ENCODE measurements at places on chromosomes 5 and 9. TPM values are rescaled to one million over a fixed set of nuclear protein-coding genes. Genes with fewer than 3 reads are reported as not detected.

DNA sequence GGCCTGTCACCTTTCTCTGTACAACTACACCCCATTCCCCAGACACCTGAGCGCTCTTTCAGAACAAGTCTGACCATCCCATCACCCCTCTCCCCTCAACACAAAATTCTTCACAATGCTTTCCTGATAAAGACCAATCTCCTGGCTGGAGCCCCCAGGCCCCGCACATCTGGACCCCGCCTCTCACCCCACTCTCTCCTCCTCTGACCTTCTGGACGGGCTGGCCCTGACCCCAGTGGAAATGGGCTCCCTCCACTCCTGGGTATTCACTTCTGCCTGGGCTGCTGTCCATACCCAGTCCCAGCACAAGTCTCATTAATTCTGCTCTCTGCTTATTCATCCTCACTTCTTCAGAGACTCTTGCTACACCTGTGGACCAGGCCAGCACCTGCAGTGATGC lies 2.1 kb upstream of the SPOCK1 start:
- no peak for DNase-seq

Gene PDZD2
- total RNA-seq: 4.1 TPM

Gene GRM6
- total RNA-seq: not detected

- no peak for DNase-seq
Measured at GRCh38 chr9:8036914-8037524, 237.4 kb upstream of the DMAC1 start.

DNA sequence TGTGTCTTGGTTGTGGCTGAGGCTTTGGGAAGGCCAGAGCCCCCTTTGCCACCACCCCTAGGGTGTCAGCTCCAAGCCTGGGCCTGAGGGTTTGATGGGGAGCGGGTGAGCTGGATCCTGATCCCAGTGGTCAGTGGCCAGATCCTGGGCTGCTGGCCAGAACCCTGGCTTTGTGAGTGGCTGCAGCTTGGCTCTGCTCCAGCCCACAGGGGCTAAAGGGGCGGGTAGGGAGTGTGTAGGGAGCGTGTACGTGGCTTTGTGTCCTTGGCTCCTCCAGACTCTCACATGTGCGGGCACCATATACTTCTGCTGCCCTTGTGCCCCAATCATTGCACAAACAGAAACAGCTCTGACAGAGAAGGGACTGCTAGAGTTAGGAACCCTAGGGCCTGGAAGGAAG lies 1.2 kb upstream of the IL11RA start:
- no peak for DNase-seq

DNA sequence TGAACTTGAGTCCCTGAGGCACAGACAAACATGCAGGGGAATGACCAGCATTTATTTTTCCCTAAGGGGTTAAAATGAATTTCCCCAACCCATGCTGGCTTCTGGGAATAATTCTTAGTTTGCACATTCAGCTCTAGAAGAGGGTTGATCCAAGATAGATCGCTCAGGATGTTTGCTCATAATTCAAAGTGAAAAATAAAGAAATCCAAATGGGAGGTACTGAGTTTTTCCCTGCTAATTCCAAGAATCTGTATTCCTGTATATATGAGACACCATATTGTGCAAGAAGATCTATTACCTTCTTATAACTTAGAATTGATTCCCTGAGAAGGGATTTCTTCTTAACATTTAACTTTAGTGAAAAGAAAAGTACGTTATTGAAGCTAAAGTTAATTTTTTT lies 96.2 kb downstream of the VCAN start:
- no peak for DNase-seq

Gene PROB1
- total RNA-seq: 8.9 TPM

Gene PTCD2
- total RNA-seq: 6.6 TPM

Gene GLRA1
- total RNA-seq: not detected

DNA sequence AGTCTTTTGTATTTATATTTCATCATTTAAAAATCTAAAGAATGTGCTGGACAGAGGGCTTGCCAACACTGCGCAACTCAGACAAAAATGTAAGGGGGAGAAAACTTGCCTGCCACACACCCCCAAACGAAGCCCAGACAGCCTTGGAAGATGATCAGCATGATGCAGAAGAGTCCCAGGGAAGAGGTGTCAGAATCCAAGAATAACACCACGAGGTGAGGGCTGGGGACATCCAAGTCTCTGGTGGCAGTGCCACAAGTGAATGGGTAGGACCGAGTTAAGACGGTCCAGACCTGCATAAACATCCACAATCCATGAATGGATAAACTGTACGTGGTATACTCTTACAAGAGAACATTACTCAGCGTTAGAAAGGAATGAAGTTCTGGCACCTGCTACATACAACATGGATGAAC lies 10.4 kb downstream of the EPB41L4B start:
- DNase-seq: no peak

Gene CORO2A
- total RNA-seq: 0.95 TPM

DNA sequence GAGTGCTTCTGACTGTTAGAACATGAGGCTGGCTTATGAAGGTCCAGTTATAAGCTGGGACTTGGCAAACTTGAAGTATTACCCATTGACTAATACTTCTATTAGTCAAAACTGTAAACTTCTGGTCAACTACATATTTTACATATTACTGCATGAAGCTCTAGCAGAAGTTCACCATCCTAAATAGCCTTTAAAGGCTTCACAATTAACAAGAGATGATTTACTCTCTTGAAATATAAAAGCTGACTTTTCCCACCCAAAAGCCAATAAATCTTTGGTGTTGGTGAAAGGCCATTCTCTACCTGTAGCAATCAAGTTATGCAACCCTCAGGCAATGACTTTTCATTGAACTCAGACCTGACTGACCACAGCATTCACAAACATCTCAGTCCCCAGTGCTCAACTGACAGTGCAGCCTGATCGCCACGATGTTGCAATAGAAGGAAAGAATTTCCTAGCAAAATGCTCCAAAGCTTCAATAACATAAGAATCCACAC lies 345.6 kb downstream of the EBF1 start:
- DNase-seq: no peak

Gene KIAA0825
- total RNA-seq: 4.7 TPM

DNA sequence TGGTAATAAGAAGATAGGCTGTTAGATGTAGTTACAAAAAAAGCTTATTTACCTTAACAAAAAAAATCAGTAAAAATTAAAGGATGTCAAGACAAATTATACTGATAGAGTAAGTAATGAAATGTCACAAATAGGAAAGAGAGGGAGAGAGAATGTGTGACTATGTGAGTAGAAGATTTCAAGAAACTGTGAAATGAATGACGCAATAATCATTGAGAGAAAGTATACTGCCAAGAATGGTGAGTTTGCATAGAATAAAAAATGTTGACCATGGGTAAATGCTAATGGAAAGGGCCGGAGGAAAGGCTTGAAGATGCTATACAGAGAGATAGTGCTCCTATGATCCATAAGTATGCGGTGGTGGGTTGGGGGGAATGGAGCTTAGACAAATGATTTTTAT lies 100.7 kb downstream of the PTPRD start:
- DNase-seq: no peak

GRCh38 chr9:6598249-6598725 lies 47.2 kb downstream of the GLDC start:
- DNase-seq: no peak

Gene CSF2
- not detected for total RNA-seq
